Thoracic aorta (tissue), 2 donors: ENCODE measurements at places on chromosomes 7 and 10. TPM values are rescaled to one million over a fixed set of nuclear protein-coding genes. Genes with fewer than 3 reads are reported as not detected.

- DNase-seq = no peak
Observed at GRCh38 chr10:60578217-60578616, 188.5 kb upstream of the ANK3 start.

DNA sequence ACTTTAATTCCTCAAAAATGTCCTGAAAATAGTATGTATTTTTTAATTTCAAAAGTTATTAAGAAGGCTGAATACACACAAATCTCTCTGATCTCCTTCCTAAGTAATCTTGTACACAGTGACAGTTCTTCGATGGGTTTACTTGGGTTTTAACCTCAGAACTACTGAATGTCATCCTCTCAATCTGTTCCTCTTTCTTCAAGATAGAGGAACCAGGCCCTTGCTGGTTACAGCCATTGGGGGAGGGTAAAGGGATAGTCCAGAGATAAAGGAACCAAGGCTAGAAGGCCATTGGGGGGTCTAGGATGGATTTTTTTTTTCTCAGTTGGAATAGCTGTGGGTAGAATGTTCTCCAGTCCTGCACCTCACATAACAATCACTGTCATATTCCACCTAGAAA, 224.9 kb downstream of the SKIDA1 start:
- DNase-seq = no peak

- no peak for DNase-seq
Observed at GRCh38 chr10:69757553-69758309, 44.0 kb upstream of the COL13A1 start.

DNA sequence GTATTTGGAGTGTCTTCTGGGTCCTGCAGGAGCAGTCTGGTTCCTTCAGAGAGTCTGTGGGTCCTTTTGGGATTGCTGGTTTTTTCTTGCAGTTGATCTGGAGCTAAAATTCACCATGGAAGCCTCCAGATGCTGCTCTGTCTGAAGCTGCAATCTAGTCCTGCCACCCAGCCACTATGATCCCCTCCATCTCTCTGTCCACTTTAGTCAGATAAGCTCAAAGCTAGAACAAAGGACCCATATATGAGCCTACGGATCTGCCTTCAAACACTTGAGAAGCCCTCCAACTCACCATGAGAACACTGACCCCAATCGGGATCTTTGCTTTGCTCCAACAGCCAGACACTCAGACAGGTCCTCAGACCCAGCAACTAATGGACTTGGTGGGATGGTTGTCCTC, 618 bp upstream of the TBXAS1 start:
- DNase-seq = no peak

- DNase-seq = no peak
Observed at GRCh38 chr10:61100887-61101286, 156.9 kb upstream of the RHOBTB1 start.

- no peak for DNase-seq
Observed at GRCh38 chr7:134639061-134639460, 7.6 kb upstream of the BPGM start.

GRCh38 chr7:80725181-80725611, 86.8 kb downstream of the CD36 start:
- DNase-seq = no peak

DNA sequence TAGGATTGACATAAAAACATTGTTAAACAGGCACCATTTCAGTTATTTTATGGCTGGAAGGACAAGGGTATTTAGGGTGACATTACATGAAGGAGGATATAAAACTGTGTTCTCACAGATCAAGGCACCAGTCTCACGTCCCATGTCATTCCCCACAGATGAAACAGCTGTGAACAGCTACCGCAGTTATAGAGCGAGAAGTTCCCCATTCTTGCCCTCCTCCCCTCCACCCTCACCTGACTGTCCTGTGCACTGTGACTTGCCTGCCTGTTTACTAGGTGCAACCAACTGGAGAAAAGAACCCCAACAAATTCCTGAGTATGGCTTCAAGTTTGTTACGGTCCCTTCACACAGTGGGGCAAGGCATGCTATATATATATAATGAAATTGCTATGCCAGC, 141.6 kb downstream of the SND1 start:
- no peak for DNase-seq

- DNase-seq = no peak
Observed at GRCh38 chr10:131078131-131078881, 233.2 kb downstream of the TCERG1L start.

GRCh38 chr7:114921631-114922025, 266 bp upstream of the MDFIC start:
- DNase-seq = no peak

DNA sequence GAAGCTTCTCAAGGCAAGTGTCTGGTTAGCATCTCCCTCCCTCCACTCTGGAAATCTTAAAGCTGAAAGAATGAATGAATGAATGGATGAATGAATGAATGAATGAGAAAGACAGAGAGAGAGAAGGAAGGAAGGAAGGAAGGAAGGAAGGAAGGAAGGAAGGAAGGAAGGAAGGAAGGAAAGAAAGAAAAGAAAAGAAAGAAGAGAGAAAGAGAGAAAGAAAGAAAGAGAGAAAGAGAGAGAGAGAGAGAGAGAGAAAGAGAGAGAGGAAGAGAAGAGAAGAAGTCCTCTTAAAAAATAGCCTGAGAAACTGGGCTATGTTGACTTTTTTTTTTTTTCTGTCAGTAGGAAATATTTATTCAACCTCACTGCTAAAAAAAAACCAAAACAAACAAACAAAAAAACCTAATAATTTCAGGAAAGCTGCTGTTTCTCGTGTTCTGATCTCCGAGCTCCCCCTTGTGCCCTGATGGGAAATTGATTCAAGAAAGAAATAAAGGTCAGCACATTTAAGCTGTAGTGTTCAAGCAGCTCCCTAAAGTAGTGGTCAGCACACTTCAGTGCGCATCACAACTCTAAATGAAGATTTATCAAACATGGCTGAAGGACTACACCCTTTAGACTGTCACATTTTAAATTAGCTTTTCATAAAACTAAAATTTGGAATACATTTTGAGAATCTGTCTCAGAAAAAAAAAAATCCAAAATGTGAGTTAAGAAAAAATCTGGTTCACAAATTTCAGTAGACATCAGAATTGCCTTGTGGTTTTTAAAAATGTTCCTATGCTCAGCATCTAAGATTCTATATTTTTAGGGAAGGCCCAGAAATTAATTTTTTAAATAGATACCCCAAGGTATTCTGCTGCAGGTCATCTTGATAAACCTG, 154.3 kb downstream of the ELAPOR2 start:
- no peak for DNase-seq

GRCh38 chr7:28410628-28411531, 1.4 kb upstream of the CREB5 start:
- DNase-seq = no peak

GRCh38 chr7:47454069-47454973, 127.6 kb downstream of the TNS3 start:
- DNase-seq = no peak

DNA sequence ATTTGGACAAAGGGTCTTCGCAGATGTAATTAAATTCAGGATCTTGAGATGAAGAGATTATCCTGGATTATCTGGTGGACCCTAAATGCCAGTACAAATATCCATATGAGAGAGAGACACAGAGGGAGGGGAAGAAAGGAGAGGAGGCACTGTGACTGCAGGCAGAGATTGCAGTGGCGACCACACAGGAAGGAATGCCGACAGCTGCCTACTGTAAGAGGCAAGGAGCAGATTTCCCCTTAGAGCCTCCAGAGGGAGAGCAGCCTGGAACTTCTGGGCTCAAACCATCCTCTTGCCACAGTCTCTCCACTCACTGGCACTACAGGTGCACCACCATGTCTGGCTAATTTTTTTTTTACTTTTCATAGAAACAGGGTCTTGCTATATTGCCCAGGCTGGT, 152.3 kb downstream of the SDK1 start:
- no peak for DNase-seq

GRCh38 chr7:83347945-83348444, 185.3 kb upstream of the PCLO start:
- DNase-seq = no peak

GRCh38 chr10:72542396-72542815, 83.5 kb downstream of the MICU1 start:
- DNase-seq = no peak

Gene SAP25
- 1.1 TPM for total RNA-seq

Gene AVL9
- 18.3 TPM for total RNA-seq

Gene HOXA5
- total RNA-seq = 0.35 TPM

Gene LRRD1
- not detected for total RNA-seq

Gene CUZD1
- total RNA-seq = not detected

Gene COL13A1
- 23.1 TPM for total RNA-seq

Gene TSPAN33
- 6.3 TPM for total RNA-seq

Gene DPYSL4
- total RNA-seq = not detected

Gene MOSPD3
- 29.6 TPM for total RNA-seq

Gene CALY
- not detected for total RNA-seq

Gene SYT15B
- 5.3 TPM for total RNA-seq

Gene REEP3
- 91.6 TPM for total RNA-seq

Gene KIF11
- 0.81 TPM for total RNA-seq

Gene ZNF425
- 3.4 TPM for total RNA-seq

Gene WNT8B
- not detected for total RNA-seq
